ENCODE measurements at places on chromosomes 2 and 18. TPM values are rescaled to one million over a fixed set of nuclear protein-coding genes. Genes with fewer than 3 reads are reported as not detected.

- no peaks in the 10 kb centered on the region for H3K4me1 ChIP-seq
- no peak for DNase-seq
- no peak overlapping the region for H3K4me3 ChIP-seq
- no peaks in the 10 kb centered on the region for H3K36me3 ChIP-seq
Measured at GRCh38 chr2:7070483-7070882, 153.3 kb downstream of the RNF144A start.

- H3K4me1 ChIP-seq, result no peaks in the 10 kb centered on the region
- no peak overlapping the region for H3K4me3 ChIP-seq
- no peak for DNase-seq
- no peaks in the 10 kb centered on the region for H3K27me3 ChIP-seq
- H3K36me3 ChIP-seq, result no peaks in the 10 kb centered on the region
Measured at GRCh38 chr2:44671916-44672315, 269.6 kb upstream of the SIX3 start.

DNA sequence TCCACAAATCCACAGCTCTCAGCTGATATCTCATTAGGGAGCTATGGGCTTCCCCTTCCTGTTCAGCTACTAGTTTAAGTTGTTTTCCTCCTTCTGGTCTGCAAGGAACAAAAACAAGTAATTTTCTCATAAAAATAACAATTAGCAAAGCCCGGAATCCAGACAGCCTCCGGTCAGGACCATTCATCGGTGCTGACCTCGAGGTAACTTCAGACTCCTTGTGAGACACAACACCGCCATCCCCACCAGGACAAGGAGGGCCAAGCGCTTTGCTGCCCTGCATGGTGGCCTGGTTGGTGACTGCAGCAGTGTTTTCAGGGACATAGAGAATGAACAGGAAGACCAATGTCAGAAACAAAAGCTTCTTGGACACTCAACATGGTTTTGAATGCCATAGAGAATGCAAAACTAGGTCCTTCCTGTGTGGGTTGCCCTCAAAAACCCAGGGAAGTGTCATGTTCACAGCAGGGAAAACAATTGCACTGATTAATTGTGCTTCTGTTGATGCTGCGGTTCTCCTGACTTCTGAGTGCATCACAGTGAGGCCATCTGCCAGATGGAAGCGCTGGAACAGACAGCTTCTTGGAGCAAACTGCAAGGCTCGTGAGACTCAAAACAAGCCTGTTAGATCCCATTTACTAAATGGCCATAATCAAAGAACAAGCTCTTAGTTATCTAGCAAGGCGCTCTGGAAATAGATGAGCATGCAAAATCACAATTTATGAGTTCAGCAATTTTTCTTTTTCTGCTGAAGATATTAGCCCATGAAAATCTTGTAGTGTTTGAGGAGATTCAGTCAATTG is 77.1 kb downstream of the HS1BP3 start:
- no peak overlapping the region for H3K4me3 ChIP-seq
- no peak overlapping the region for H3K27ac ChIP-seq
- peaks cover 23% of the 10 kb centered on the region for H3K4me1 ChIP-seq
- DNase-seq, result no peak
- H3K36me3 ChIP-seq, result no peaks in the 10 kb centered on the region

GRCh38 chr2:44980751-44981713 is 28.2 kb downstream of the SIX2 start:
- H3K4me3 ChIP-seq, result no peak overlapping the region
- H3K27ac ChIP-seq, result no peak overlapping the region
- H3K4me1 ChIP-seq, result no peaks in the 10 kb centered on the region
- H3K36me3 ChIP-seq, result no peaks in the 10 kb centered on the region

Gene ZNF396
- 2.8 TPM for total RNA-seq

Gene MOGAT1
- total RNA-seq, result not detected

All from Panc1 (cell line).